ENCODE measurements at places on chromosomes 12 and 14.

GRCh38 chr12:16844875-16845274 is 238.9 kb upstream of the LMO3 start:
- no peak for DNase-seq

DNA sequence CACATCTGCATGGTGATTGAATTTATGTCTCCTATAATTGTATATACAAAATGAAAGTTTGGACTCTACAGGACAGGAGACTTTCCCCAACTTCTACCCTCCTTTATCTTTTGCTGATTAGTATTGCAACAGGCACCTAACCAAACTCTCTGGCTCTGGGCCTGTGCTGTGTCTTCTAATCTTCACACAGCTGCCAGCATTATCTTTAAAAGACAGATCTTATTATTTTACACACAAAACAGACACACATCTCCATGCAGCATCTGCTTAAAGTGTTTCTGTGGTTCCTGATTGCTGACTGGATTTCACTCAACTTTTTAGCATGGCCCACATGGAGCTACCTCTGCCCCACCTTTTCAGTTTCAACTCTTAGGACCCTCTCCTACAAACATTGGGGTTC is 154.9 kb upstream of the PELI2 start:
- DNase-seq = no peak

- no peak for DNase-seq
Measured at GRCh38 chr12:105616971-105617540, 286.6 kb downstream of the C12orf75 start.

GRCh38 chr12:114809097-114809496 is 125.1 kb upstream of the TBX3 start:
- DNase-seq = no peak

- no peak for DNase-seq
Measured at GRCh38 chr12:88628856-88629509, 48.7 kb upstream of the KITLG start.

DNA sequence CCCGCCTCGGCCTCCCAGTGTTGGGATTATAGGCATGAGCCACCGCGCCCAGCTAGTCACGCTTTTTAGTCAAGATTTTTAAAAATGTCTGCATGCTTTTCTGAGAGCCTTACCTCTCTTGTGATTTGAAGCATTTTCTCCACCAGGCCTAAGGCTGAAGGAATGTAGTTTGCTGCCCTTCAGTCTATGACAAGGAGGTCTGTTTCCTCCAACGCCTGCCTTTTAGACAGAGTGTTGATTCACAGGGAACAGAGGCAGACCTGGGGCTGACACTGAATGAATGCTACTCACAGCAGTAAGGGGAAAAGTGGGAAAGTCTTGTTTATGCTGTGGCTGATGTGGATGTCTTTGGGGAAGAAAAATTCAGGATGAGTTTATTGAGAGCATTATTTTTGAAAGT is 27.2 kb upstream of the MDM2 start:
- DNase-seq = no peak

- DNase-seq = no peak
Measured at GRCh38 chr12:100512692-100513091, 39.0 kb downstream of the NR1H4 start.
